Stimulated activated CD8-positive, alpha-beta memory T cell treated with anti-CD3 and anti-CD28 coated beads, Interleukin-15, amount 100 ng/mL, for 24 hours (primary cell): ENCODE measurements at places on chromosomes 11 and 22.
A peak's percentile ranks its signal among the peaks of the same experiment; 100 is the strongest.

- DNase-seq: no peak
Observed at GRCh38 chr11:130449996-130450769, 1.7 kb downstream of the ADAMTS15 start.

DNA sequence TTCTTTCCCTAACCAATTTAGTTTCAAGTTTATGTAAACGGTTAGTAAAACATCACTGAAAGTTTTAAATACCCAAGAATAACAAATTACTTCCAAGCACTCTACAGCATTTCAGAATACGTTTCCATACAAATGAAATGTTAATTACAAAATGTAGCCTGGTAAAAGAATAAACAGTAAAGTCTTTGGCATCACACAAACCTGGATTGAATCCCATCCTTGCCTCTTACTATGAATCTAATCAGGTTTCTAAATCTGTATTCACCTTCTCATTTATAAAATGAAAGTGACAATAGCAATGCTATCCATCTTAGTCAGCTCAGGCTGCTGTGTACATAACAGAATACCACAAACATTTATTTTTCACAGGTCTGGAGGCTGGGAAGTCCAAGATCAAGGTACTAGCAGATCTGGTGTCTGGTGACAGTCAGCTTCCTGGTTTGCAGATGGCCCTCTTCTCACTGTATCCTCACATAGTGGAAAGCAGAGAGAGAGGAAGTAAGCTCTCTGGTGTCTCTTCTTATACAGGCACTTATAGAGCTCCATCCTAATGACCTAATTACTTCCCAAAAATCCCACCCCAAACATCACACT lies 19.2 kb downstream of the FAM168A start:
- no peak for DNase-seq

DNA sequence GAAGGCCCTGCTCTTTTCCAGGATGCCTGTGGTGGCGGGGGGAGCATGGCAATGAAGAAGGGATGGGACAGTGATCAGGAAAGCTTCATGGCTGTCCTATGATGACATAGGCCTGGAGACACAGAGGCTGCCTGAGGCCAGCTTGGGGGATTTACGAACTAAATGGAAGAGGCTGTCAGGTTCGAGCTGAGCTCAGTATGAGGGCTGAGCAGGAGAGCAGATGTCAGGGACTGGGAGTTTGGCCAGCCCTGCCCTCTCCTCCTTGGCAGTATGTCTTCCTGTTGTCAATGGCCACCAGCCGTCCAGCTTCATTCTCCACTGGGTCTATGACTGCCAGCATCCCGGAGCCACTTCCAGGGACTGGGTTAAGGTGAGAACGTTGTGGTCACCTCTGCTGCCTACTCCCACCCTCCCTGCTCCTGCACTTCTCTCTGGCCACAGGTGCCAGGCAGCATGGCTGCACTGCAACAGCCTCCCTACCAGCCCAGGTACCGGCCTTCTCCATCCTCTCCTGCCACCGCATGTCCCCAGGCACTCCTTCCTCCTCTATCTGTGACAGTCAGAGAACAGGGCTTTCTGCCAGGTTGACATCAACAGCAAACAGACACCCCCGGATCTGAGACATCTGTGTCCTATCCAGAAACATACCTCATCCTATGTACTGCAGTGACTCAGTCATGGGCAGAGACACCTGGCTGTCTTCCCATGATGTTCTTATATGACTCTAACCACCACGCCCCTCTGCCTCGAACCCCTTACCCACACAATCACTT lies 75.1 kb downstream of the KIRREL3 start:
- no peak for DNase-seq

GRCh38 chr22:33302549-33302948 lies 244.4 kb upstream of the SYN3 start:
- DNase-seq: no peak

DNA sequence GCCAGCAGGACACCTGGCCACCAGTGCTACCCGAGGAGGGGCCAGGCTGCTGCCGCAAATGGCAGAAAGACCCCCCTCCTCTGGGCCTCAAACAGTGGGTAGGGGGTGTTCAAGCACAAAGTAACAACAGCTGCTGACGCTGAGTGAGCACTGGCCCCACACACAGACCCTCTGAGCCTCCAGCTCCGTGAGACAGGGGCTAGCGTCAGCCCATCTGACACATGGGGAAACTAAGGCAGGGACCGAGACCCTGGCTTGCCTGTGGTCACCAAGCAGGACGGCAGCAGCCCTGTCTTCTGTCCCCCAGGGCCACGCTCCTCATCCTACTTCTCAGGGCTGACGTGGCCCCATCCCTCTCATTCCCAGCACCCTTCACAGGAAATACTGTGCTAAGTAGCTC lies 36.5 kb downstream of the NUP50 start:
- no peak for DNase-seq

DNA sequence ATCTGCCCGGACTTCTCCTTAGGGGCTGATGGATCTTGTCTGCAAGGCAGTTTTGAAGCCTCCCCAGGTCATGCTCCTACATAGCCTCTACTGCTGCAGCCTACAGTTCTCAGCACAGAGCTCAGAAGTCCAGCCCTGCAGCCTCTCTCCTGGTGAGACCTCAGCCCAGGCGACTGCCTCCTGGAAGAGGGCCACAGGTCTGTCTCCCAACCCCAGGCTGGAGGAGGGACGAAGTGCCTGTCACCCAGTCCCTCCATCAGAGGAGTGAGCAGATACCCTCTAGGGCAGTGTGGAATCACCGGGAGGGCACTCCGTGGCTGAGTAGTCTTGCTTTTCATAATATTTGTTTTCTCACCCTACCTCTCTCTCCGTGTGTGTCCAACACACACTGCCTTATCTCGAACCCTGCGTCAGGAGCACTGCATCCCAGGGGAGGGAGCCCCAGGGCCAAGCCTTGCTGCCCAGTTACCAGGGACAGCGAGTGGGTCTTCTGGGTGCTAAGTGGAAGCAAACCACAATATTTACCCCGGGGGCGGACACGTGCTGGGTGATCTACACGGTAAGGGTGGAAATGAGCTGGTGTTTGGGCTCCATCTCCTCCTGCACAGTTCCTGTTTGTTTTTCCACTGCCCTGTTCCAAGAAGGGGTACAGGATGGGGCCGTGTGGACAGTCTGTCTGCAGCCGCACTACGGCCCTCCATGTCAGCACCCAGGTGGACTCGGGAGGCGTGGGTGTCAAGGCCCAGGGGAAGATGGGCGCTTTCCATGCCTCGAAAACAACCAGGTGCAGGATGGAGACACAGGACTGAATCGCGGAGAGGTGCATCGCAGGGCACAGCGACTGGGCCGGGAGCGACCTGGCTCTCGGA lies 133.7 kb upstream of the HSD17B12 start:
- DNase-seq: no peak

DNA sequence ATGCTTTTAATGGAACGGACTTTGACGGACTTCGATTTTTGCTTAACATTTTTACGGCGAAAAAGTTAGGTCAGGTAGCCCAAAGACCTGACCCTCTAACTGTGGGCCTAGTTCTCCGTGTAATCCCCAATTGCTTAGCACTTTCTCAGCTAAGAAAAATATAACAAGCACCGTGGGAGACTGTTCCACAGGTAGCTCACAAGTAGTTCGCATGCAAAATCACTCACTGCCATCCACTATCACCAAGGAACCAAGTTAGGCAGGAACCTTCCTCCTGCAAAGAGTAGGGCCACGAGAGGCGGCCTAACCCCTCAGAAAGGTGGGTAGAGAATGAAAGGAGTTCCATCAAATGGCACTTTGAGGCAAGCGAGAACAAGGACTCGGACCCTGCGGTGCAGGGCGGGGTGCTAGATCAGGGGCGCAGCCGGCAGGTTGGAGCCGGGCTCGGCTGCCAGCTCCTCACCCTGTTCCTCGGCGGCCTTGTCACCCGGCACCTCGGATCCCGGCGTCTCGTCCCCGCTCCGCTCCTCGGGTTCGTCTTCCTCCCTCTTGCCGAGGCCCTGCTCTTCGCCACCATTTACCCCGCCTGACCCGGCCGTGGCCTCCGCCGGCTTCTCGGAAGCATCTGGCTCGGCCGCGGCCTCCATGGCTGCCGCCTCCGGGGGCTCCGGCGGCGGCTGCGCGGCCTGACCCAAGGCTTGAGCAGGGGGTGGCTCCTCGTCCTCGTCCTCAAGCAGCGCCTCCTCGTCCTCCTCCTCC lies 922 bp downstream of the HNRNPUL2 start:
- no peak for DNase-seq

GRCh38 chr11:108914981-108915380 lies 250.1 kb downstream of the DDX10 start:
- no peak for DNase-seq

DNA sequence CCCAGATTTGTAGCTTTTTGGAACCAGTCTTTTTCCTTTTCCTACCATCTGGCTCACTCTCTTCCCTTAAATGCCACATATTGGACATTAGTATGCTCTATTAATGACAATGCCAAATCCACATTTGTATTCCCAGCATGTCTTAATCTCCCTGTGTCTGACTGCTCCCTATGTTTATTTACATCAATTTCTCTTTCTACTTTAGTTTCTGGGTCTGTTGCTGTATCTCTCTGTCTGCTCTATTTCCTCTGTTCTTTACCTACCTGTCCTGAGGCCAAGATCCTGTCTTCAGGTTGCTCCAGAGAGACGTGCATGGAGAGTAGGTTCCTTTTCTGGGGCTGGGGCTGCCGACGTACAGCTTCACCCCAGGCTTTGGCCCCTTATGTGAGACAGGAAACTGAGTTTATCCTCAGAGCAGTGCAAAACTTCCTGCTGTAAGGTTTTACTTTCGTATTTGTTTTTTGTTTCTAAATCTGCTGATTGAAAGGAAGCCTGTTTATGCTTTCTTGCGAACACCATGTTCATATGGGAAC lies 25.6 kb downstream of the OR2AG2 start:
- DNase-seq: no peak

GRCh38 chr11:68806931-68807844 lies 34.5 kb downstream of the CPT1A start:
- no peak for DNase-seq

DNA sequence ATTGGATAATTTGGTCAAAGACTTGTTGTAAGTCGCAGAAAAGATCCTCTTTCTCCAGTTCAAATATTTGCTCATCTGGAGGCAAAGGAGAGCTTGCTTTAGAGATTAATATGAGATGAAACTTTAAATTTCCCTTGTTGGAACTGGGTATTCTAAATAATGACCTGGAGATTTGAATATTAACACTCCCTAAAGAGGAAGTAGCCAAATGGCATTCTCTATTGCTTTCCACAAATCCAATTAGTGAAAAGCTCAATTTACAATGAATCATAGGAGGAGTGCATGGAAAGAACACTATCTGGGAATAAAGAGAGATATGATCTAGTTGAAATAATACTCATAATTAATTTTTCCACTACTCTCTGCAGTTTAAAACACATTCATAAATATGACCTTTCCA lies 641.6 kb upstream of the TENM4 start:
- DNase-seq: no peak

DNA sequence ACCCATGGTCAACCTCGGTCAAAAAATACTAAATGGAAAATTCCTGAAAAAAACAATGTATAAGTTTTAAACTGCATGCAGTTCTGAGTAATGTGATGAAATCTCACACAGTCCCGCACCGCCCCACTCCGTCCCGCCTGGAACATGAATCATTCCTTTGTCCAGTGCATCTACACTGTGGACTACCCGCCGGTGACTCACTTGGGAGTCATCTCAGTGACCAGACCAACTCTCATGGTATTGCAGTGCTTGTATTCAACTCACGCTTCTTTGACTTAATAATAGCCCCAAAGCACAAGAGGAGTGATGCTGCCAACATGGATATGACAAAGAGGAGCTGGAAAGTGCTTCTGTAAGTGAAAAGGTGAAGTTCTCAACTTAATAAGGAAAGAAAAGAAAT lies 48.8 kb downstream of the ARHGAP32 start:
- DNase-seq: no peak

GRCh38 chr11:44967930-44968496 lies 17.3 kb upstream of the TP53I11 start:
- no peak for DNase-seq

DNA sequence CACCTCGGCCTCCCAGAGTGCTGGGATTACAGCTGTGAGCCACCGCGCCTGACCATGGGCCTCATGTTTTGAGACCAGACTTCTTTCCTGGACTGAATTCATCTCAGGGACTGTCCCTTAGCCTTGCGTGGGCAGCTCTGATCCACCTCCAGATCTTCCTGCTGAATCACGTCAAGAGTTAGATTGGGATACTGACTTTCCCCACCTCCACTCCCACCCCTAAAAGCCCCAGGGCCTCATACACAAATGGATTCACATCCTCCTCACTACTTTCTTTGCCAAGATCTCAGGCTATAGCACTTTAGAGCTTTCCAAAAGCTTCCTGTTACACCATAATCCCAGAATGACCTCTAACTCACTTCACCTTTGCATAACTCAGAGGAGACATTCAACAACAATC lies 12.1 kb downstream of the CCDC87 start:
- DNase-seq: no peak

DNA sequence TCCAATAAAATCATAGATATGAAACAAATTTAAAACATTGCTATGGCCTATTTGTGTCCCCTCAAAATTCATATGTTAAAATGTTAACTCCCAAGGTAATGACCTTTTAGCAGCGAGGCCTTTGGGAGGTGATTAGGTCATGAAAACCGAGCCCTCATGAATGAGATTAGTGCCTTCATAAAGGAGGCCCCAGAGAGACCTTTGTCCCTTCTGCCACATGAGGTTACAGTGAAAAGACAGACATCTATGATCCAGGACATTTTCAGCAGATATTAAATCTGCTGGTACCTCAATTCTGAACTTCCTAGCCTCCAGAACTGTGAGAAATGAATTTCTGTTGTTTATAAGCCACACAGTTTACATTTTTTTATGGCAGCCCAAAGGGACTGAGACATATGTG lies 171.7 kb downstream of the MPPED1 start:
- no peak for DNase-seq

- no peak for DNase-seq
Observed at GRCh38 chr11:66277471-66278362, at the start of gene CNIH2. CNIH2 (plus strand) TSS chr11:66278175; CDS start chr11:66278457, 282 bp downstream.

DNA sequence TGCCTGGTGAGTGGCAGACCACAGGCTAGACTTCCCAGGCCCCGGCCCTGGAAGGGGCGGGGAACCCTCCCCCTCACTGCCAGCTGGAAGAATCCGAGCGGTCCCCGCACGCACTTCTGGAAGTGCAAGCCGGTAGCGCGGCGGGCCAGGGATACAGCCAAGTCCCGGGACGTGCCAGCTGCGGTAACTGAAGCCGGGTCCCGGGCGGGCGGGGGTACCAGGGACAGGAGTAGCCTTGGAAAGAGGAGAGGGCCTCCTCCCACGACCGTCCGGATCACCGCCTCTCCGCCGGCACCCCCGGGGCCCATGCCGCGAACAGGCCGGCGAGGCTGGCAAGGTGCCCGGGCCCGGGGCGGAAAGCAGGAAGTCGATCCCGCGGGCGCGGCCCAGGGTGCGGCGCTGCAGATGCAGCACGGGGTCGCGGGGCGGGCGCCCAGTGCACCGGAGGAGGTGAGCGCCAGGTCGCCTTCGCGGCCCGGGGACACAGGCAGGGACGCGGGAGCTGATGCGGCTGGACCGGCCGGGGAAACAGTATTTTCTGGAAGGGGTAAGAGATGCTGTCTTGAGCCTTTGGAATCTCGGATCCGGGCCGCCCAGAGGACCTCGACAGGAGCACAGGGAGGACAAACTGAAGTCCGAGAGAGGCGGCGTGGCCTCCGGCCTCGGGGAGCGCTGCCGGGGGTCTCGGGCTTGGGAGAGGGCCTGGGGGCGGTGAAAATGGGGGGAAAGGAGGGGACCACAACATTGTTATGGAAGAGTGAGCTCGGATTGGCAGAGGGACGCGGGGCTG lies 783 bp upstream of the SLC35C1 start:
- DNase-seq: peak; percentile 33
